Occipital lobe (tissue), 3 donors: ENCODE measurements at places on chromosomes 3 and 15.

DNA sequence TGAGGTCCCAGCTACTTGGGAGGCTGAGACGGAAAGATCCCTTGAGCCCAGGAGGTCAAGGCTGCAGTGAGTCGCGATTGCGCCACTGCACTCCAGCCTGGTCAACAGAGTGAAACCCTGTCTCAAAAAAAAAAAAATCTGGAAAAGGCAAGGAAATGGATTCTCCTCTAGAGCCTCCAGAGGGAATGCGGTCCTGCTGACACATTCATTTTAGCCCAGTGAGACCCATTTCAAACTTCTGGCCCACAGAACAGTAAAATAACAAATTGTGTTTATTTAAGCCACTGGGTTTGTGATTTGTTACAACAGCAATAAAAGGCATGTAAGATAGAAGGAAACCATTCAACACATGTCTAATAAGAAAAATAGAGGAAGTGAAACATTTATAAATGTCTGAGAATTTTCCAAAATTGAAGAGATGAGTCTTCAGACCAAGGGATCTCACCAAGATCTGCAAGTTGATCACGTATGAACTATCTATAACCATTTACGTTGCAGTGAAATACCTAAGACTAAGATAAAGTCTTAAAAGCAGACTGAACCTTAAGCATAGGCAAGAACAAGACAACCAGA is at the start of gene HTR3E:
TSS of gene HTR3E (plus strand) at position 254 of the 573 bp plus-strand sequence. CDS start 466 bp downstream, outside the sequence.
- no peak for DNase-seq

GRCh38 chr3:129358772-129359371 is 69.6 kb downstream of the EFCAB12 start:
- no peak for DNase-seq

- no peak for DNase-seq
Observed at GRCh38 chr3:148884261-148884660, 19.2 kb downstream of the CPA3 start.

DNA sequence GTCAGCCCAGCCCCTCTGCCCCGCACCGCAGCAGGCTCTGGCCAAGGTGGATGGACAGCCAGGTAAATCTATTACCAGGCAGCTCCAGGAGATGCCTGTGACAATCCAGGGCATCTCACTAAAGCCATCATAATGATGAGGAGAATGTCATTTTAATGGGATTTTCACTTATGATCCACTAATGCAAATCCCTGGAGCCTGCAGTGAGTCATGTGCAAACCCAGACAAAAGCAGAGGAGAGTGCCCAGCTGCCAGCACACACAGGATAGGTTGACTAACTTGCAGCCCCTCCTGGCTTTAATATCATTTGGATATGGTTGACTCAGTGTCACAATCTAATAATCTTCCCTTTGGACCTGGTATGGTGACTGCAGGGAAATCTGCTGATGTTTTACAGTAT is 206.9 kb upstream of the TRIM42 start:
- no peak for DNase-seq

- no peak for DNase-seq
Observed at GRCh38 chr3:14564741-14565140, 24.6 kb upstream of the GRIP2 start.

GRCh38 chr3:172577987-172578570 is 54.8 kb upstream of the TNFSF10 start:
- DNase-seq = no peak

DNA sequence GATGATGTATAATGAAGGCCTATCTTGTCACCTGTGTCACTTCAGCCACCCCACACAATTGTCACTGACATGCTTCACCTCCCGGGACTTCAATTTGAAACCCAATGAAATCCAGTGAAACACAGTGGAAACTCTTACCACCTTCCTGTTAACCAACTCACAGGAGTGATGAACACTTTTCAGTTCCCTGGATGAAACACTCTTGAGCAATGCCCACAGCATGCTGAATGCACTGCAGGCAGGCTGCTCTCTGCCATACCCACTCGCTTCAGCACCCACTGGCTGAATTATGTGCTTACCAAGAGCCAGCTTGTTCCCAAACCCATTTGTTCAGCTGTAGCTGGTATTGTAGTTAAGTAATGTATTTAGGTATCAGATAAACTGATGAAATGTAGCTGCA is 47.0 kb downstream of the MAP2K1 start:
- no peak for DNase-seq

DNA sequence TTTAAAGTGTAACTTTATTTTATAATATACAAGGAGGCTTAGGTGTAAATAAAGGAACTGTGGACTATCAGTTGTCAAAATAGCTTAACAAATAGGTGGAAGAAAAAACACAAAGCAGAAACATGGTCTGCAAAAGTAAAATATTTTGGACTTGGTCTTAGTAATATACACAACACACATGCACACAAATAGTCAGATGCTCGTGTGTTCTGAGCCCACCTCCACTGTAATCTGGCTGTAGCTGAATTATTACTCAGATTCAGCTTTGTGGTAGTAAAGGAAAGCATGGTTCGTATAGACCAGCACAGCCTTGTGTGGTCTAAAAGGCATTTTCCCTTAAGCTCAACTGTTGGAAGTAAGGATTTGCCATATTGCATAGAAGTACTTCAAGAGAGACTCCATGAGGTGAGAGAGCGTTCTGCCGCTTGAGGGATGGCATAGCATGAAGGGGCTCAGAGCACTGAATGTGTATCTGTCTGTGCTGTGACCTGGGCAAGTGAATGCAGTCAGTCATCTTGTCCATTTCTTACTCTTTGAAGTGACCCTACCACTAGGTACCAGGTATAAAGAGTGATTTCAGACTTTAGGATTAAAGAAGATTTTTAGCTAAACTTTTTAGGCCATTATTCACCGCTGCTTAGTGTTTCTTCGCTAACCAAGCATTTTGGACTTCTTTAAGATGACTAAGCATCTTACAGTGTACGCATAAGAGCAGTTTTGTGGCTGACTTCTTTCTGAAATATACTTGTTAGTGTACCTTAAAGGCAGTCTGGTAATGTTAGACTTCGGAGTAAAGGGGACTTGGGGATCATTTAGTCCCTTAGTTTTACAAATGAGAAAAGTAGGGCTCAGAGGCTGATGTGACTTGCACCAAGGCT is 15.2 kb downstream of the TPM1 start:
- no peak for DNase-seq
